ENCODE measurements at places on chromosomes 5 and 9.

DNA sequence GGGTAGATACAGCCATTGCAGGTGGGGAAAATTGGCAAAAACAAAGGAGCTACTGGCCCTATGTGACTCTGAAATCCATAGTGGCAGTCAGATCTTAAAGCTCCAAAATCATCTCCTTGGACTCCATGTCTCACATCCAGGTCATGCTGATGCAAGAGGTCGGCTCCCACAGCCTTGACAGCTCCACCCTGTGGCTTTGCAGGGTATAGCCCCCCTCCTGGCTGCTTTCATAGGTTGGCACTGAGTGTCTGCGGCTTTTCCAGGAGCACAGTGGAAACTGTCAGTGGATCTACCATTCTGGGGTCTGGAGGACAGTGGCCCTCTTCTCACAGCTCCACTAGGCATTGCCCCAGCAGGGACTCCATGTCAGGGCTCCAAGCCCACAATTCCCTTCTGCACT, 1190.1 kb downstream of the CDH12 start:
- no peak for DNase-seq

DNA sequence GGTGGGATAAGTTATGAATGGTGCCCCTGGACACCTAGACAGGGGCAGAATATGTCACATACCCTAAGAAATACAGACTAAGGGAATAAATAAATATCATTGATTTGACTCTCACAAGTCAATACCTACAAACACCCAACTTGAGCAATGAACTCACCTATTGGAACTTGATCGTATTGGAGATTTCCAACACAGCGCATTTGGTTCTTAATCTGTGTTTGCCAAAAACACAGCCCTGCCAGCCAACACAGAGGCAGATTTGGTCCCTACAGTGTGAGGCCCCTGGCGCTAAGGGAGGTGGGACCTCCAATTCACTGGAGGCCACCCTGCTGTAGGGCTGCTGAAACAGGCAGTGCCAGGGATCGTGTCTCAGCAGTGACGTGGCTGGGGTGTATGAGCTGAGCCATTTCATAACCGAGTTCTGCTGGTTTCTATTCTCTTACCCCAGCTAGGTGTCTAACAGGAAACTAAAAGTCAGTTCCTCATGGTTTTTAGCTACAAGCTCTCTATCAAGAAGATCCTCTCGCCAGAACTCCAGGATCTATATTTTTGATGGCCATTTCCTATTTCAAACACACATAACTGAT, 84.5 kb downstream of the SLC1A1 start:
- DNase-seq = no peak

GRCh38 chr5:176401281-176402205, 13.0 kb downstream of the HIGD2A start:
- no peak for DNase-seq

- no peak for DNase-seq
Observed at GRCh38 chr5:149434162-149435014, 55.3 kb upstream of the IL17B start.

DNA sequence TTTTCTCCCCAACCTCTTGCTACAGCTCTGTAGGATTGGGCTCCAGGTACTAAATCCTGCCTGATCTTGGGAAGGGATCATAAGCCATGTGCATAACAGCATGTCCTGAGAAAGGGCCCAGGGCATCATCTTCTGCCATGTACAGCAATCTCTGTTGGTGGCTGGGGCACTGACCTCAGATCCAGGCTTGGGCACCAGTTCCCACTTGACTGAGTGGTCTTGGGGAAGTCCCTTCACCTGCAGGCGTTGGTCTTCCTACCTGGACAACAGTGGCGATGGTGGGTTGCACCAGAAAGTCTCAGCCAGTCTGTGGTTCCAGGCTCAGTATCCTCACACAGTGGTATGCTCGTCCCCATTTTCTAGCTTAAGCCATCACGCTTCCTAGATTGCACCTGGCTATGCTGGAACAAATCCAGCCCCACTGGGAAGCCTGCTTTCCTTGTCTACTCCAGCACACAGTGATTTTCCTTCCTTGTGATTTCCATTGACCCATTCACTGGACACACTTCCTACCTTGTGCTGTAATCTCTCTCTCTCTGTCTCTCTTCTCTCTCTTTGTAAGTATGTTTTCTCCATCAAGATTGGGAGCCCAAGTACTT, 121.7 kb upstream of the PITX1 start:
- DNase-seq = no peak

- no peak for DNase-seq
Observed at GRCh38 chr9:114774524-114774923, 31.3 kb downstream of the TNFSF15 start.

DNA sequence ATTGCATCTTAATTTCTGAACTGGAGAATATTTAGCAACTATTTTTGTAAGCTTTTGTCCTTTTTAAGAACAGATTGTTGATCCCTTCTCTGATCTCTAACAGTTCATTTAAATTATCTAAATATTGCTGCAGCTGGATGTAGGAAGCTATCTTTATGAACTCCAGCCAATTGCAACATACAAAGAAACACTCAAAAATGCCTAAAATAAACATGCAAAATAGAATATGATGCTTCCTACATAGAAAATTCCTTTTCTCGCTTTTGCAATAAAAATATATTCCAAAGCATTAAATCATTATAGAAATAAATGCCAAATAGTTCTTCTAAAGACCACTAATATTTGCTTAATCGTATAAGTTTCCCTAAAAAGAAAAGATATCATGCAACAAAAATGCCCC, 218.6 kb downstream of the LURAP1L start:
- no peak for DNase-seq

- DNase-seq = no peak
Observed at GRCh38 chr5:74085782-74086181, 459.8 kb downstream of the ARHGEF28 start.

DNA sequence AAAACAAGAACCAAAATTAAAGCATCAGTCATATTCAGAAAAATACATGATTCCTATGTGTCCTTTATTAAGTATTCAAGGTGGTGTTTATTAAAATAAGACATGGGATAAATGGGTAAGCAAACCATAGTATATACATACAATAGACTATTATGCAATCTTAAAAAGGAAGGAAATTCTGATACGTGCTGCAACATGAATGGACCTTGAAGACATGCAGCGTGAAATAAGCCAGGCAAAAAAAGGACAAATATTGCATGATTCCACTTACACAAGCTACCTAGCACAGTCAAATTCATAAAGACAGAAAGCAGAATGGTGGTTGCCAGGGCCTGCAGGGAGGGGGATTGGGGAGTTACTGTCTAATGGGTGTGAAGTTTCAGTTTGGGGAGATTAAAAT, 127.7 kb downstream of the DMAC1 start:
- DNase-seq = no peak

- DNase-seq = no peak
Observed at GRCh38 chr5:135435467-135436330, 11.4 kb downstream of the DCANP1 start.

DNA sequence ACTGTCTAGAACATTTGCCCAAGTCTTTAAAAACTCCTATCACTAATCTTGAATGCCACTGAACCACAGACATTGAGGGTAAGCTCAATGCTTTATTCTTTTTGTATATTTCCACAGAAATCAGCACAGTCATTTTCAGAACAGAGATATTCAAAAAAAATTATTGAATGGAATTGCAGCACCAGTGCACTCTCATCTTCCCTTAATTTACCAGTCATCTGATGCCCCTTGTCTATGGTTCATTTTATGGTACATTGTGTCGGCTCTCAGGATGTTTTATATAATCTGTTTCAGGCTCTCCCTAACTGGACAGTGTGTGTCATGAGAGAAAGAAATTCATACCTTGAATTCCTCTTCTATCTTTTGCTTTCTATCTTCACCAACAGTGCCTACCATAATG, 158.4 kb upstream of the NR4A3 start:
- DNase-seq = no peak

DNA sequence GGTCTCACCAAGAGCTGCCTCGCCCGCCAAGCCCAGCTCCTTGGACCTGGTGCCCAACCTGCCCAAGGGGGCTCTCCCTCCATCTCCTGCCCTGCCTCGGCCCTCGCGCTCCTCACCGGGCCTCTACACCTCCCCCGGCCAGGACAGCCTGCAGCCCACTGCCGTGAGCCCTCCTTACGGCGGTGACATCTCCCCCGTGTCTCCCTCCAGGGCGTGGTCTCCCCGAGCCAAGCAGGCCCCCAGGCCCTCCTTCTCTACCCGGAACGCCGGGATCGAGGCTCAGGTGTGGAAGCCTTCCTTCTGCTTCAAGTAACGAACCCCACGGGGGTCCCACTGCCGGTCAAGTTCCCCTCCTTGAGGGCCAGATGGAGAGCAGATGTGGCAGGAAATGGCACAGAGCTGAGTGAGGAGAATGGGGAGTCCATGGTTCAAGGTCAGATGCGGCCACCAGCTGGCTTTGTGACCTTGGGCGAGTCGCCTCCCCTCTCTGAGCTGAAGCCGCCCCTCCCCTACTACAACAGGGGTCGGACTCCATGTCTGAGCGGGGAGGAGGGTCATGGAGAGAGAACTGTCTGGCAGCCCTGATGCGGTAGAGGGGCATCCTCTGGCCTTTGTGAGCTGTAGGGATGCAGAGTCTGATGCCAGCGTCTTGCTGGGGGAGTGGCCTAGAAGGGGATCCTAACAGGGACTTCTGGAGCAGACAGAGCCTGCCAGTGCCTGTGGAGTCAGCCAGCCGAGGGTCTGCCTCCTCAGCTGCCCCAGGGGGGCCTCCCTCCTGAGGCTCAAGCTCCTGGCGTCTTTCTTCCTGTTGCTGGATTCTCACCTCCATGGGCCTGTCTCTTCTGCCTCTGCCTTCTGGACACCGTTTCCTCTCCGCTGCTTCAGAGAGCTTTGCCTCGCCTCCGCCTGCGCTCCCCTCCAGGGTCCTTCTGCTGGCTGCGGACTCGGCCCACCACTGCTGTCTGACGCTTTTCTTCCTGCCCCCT, 9.9 kb downstream of the SYNPO start:
- no peak for DNase-seq

DNA sequence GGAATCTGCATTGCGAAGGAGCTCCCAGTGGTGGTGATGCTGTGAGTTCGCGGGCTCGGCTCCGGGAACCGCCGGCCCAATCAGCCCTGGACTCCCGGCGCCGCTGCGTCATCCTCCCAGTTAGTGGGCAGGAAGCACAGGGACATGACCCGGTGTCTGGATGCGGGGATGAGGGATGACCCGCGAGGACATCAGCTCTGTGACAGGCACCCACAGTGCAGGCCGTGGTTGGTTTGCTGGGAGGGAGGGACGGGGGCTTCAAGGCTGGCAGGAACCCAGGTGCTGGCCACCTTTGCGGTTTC, 996 bp downstream of the NXNL2 start:
- DNase-seq = no peak

- no peak for DNase-seq
Observed at GRCh38 chr5:37615184-37615583, 224.7 kb downstream of the GDNF start.

DNA sequence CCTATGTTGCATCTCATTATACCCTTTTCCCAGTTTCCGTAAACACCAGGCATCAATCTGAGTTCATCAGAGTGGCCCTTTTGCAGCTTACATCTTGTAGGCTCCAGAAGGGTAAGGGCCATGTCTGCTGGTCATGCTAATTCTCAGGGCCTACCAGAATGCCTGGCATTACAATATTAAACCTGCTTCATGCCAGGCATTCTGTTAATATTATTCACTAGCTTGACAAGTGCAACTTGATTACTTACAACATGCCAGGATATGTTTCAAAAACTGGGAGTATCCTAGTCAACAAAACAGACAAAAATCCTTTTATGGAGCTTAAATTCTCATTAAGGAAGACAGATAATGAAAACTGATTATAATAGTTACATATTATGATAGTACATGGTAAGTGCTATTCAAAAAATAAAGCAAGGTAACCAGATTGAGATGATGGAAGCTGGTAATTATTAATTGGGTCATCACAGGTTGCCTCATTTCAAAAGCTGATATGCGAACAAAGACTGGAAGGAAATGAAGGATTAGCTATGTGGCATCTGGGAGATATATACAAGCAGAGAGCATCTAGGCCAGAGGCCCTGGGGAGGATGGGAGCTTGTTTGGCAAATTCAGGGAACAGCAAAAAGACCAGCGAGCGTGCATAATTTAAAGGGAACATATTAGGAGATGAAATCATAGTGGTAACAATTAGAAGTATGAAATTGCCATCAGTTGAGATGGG, 406.3 kb downstream of the DMRT2 start:
- DNase-seq = no peak

Measured in NCI-H2171 (cell line).